CD4-positive, alpha-beta T cell treated with Interferon alpha-2 for 1 hour (primary cell): ENCODE measurements at places on chromosomes 2 and 18.

- DNase-seq = no peak
These were observed 77.5 kb downstream of the STPG4 start for GRCh38 chr2:47077442-47078117.

DNA sequence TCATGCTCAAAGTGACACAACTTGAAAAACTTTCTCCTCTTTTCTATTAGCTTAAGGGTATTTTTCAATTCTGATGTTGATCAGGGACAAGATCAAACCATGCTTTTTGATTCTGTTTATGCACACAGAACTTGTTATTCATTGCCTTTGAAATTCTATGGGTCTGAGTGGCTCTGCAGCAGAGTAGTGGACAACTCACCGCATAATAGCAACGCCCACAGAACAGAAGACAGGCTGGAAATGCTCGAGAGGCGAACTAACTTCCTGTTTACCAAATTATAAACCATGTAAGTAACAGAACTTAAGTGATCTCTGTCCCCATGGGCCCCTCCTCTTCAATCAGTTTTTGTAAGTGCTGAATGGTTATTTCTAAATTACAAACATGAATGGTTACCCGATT, 131.2 kb downstream of the CBLN2 start:
- no peak for DNase-seq

DNA sequence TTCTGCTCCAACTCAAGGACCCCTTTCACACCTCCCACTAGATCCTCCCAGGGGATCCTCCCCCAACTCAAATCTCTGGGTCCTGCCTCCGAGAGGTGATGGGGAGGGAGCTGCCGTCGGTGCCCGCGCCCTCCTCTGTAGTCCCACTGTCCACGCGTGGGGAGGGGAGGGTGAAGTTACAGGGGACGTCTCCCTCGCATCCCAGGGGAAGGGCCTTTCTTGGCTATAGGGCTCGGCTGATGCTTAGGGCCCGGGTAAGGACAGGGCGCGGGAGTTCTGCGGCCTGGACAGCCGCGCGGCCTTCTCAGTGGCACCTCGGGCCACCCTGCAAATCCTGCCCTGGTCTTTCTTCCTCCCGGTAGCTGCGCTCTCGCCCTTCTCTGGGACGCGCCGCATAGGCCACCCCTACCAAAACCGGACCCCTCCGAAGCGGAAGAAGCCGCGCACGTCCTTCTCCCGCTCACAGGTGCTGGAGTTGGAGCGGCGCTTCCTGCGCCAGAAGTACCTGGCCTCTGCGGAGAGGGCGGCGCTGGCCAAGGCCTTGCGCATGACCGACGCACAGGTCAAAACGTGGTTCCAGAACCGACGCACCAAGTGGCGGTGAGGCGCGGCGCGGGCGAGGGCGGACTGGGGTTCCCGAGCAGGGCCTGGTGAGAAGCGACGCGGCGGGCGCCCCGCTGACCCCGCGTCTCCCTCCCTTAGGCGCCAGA, 1.2 kb downstream of the TLX2 start:
- no peak for DNase-seq

DNA sequence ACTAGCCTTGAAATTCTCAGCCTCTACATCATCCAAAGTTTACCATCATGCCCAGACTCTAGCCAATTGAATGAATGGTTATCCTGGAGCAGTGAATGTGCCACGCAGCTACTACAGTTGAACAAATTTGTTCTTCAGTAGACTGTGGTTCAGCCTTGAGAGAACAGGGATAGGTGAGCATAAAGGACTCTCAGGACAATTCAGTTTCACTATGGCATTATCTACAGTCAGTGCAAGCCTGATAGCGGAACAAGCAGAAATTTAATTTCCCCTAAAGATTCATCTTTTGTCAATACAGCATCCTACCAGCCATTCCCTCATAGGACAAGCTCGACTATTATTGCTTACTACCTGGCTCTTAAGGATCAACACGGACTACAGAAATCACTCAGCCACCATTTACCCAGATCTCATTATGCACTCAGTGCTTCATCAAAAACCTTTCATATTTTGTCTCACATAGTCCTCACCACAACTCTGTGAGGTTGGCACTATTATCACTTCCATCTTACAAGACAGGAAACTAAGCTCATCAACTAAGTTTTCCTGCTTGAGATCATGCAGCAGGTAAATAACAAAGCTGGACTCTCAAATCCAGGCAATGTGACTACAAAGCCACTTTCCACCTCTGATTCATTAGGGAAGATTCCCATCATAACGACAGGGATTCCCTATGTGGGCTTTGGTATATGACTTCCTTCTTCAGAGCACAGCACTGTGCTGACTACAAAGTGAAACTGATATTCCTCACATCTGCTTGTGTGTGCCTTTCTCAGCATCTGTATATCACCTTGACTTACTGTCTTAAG, 181.5 kb upstream of the ACVR2A start:
- no peak for DNase-seq

GRCh38 chr2:176854062-176854461, 358.5 kb upstream of the HNRNPA3 start:
- DNase-seq = no peak
